Gastroesophageal sphincter (tissue), 4 donors: ENCODE measurements at places on chromosomes 5 and 9.
A peak's percentile ranks its signal among the peaks of the same experiment; 100 is the strongest.

GRCh38 chr9:88736136-88736637, 201.2 kb downstream of the NXNL2 start:
- no peak for ATAC-seq

- ATAC-seq: no peak
Observed at GRCh38 chr9:74078647-74079046, 418.5 kb upstream of the RORB start.

DNA sequence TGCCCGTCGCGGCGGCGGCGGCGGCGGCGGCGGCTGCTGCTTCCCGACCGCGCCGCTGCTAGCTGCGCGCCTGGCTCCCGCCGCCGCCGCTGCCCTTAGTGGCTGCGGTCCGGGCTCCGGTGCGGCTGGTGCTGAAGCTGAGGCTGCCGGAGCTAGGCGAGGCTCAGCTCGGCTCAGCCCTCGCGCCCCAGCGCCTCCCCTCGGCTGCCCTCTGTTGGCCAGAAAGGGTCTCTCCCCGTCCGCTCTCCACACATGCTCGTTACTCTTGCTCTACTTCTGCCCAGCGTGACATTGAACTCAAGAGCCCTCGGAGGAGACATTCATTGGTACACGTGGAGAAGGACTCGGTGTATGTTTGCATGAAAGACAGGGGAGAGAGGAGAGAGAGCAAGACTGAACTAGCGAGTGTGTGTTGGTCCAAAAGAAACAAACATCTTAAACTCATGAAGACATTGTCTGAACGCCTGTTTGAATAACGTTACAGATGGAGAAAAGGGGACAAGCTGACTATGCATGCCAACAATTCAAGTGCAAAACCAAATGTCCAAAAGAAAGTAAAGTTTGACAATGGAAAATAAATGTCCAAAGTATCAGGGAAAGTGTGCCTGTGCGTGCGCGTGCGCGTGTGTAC, at the start of gene HCN1:
Gene HCN1, minus strand, starts transcription at position 175 of the 631 bp plus-strand sequence.
- peak; percentile 95 for ATAC-seq

DNA sequence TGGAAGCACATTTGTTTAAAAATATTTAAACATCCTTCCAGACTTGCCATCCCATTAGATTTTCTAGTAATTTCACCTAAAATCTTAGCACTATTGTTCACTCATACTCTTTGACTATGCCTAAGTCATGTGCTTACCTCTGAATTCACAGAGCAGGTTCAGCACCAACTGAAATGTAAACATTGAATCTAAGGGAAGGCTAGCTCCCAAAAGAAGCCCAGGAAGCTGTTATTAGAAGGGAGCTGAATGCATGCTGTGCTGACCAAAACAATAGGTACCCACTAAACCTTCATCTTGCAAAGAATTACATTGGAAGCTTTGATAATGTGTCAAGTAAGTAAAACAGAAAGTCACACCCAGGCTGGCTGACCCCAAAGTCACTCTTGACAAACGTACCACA, 571.3 kb downstream of the GABRG2 start:
- no peak for ATAC-seq
